Stimulated activated CD4-positive, alpha-beta T cell treated with anti-CD3 and anti-CD28 coated beads, Interleukin-2, amount 100 ng/mL, for 24 hours (primary cell): ENCODE measurements at places on chromosomes 2 and 18.

DNA sequence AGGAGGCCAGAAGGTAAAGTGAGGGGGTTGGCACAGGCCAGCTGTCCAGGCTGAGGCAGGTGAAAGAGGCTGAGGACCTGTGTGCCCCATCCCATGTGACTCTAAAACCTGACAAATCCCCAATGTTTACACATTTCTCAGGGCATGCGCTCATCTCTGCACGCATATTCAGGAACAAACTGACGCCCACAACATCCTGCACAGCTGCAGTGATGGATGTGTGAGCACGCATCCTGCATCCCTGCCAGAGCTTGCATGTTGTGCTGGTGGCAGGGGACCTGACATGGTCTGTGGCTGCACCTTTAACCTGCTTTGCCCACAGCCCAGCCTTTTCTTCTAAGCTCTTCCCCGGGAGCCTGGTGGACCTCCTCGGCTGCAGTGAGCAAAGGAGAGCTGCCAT is 83.1 kb downstream of the FBXO15 start:
- DNase-seq: peak; percentile 34

DNA sequence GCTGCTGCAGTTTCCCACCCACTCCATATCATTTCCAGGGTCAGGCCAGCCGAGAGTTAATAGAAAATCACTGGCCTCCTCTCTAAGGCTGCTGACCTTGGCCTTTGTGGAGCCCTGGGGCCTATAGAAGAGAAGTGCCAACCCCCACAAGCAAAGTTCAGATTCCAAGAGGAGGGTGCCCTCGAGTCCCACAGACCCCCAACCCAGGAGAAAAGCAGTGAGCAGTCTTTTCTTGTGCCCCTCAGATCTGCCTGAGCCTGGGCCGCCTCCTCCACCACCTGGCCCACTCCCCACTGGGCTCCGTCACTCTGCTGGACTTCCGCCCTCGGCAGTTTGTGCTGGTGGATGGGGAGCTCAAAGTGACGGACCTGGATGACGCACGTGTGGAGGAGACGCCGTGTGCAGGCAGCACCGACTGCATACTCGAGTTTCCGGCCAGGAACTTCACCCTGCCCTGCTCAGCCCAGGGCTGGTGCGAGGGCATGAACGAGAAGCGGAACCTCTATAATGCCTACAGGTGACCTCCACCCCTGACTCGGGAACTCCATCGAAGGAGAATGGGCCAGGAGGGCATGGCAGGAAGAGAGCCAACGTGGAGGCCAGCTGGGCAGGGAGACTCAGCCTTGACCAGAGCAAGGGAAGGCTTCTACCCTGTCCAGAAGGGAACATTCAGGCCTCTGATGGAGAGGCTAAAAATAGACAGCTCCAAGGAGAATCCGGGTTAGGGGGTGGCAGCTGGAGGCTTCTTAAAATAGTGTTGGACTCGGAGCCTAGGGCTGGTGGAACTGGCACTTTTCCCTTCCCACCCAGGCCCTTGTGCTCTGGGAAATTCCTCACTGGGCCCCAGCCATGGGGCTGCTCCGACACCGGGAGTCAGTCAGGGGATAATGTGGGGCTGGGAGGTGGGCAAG is 6.2 kb downstream of the PKDCC start:
- DNase-seq: no peak

- DNase-seq: no peak
Observed at GRCh38 chr18:2326999-2327398, 244.3 kb downstream of the METTL4 start.

GRCh38 chr2:128489526-128490273 is 171.0 kb upstream of the HS6ST1 start:
- DNase-seq: no peak
